ENCODE measurements at places on chromosomes 2 and 18.

- DNase-seq = no peak
Observed at GRCh38 chr2:50088987-50089386, 934.7 kb upstream of the FSHR start.

DNA sequence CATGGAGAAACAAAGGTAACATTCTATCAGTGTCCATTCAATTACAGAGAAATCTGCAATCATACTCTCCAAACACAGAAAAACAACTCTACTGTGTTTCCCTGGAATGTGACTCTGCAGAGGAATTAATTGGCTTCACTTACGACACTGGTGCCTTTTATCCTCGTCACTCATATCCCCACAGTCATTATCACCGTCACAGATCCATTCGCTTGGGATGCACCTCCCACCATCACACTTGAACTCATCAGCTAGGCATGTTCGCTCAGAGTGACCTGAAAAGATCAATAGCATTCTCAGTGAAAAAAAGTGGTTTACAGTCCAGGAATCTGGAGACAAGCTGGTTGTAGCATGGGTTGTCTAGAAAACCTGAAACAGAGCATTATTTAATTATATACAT is 124.3 kb downstream of the DHRS9 start:
- no peak for DNase-seq

- no peak for DNase-seq
Observed at GRCh38 chr2:189858291-189858690, 74.0 kb downstream of the PMS1 start.

GRCh38 chr2:224190936-224191270 is 151.8 kb upstream of the SERPINE2 start:
- DNase-seq = no peak

DNA sequence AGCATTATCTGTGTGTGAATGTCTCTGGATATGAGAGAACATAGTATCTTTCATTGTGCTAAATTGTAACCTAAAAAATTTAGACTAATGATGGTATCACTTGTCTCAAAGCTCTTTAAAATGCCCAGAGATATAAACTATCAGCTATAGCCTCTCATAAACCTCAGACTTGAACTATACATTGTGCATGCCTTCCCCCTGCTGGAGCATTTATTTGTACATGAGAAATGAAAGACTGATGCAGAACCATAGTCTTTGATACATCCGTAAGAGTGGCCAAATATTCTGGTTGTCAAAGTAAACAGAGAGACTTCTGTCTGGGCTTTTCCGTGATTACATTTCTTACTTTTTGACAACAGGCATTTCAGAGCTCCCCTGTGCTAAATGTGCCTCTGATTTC is 71.9 kb upstream of the CCDC68 start:
- no peak for DNase-seq

DNA sequence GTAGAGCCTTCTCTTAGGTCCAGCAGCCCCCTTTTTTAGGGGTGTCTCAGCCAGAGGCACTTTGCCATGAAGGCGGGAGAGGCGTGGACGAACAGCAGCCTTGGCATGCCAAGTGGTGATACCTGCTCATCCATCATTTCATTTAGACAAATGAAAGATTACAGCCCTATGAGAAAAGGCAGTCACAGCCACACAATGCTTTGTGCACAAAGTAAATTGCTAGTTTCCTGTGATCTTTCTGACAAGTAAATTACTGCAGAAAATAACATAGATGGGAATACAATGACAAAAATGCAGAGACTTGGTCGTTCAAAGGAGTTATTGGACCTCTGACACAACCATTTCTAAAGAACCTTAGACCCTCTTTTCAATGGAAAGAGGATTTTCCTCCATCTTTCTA is 94.9 kb downstream of the RND3 start:
- no peak for DNase-seq

- no peak for DNase-seq
Observed at GRCh38 chr18:61350578-61350977, 17.3 kb downstream of the CDH20 start.

- DNase-seq = no peak
Observed at GRCh38 chr2:172613040-172613439, 57.1 kb downstream of the PDK1 start.

DNA sequence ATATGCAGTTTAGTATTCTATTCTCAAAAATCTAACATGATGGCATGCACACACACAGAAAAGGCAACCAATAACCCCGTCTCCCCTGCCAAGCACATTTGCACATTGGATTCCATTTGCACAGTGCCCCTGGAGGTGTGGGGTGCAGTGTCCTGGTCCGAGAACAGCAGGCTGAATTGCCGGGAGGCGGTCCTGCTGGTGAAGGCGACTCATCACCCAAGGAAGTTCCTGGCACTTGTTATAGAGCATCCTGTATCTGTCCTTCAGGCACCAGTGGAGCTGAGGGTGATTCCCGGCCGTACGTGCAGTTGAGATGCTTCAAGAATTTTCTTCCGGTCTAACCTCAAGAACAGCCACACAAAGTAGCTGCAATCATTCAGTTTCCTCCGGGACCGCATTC is 73.0 kb upstream of the RAB12 start:
- DNase-seq = no peak

All from activated T-helper 9 cell treated with anti-CD3 and anti-CD28 coated beads, Interleukin-2, amount 50 U/mL, for 16 hours (primary cell).